BE2C (cell line): ENCODE measurements at places on chromosomes 16 and 17.

DNA sequence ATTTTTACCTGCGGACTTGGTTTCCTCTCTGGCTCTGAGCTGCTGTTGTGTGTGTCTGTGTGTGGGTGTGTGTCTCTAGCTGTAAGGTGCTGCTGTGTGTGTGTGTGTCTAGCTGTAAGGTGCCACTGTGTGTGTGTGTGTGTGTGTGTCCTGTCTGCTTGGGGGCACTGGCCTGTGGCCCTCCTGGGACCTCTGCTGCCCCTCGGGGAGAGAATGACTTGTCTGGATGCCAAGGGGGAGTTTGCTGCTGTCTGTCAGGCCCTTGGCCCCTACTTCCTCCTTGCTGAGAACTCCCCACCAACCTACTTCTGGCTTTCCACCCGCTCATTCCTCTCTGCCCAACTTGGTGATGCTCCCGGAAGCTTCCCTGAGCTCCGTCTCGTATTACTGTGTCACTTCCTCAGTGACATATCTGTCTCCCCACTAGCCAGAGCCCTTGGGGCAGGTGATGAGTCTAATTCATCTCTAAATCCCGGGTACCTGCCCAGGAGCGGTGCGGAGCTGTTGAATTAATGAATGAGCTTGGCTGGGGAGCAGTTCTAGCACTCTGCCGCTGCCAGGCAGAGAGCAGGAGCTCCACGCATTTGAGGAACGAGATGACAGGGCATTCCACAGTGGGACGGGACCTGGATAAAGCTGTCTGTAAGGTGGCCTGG, 3.5 kb upstream of the LASP1NB start:
- no peak for DNase-seq

DNA sequence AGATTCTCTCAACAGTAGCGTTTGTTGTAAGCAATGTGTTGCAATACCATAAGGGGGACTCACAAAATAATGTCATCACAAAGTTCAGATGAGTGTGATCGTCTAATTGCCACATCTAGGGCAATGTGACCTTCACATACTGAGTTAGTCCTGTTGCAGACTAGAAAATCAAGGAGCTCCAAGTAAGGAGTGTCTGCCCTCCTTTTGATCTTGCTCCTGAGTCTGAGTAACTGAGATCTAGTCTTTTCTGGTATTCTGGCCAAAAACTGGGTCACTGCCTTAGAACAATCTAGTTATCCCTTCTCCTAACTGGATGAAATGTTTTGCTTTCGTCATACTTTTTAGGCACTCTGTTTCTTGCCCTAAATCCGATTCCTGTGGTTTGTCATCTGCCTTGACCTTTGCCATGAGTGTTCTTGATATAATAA, 712.1 kb downstream of the CDH11 start:
- DNase-seq, result no peak

- DNase-seq, result peak; percentile 32
Observed at GRCh38 chr16:47928008-47928407, 227.8 kb downstream of the ABCC12 start.

GRCh38 chr17:28712032-28712704, 480 bp upstream of the PROCA1 start:
- no peak for DNase-seq

DNA sequence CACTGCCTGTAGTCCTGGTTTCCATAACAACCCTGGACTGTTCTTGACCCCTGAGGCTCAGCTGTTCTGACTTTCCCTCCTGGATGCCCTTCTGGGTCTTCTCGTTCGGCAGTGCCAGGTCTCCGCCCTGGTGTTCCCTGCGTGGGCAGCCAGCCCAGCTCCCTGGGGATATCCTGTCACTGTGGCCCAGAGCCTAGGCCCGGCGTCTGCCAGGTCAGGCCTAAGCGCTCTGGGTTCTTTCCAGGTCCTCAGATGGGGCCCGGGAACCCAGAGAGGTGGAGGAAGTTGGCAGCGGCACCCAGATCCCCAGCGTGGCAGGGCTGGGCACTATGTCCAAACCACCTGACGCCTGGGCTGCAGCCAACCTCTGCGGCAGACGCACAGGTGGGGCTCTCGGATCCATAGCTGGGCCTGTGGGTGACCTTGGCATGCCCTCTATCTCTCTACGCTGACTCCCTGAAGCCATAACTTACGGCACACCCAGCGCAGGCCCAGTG, 12.5 kb upstream of the ATP2A3 start:
- DNase-seq, result no peak

- DNase-seq, result peak; percentile 71
Observed at GRCh38 chr17:58303971-58304749, 23.4 kb upstream of the MPO start.
